ENCODE measurements at places on chromosomes 4 and X.

GRCh38 chrX:16687514-16687913, 25.0 kb downstream of the CTPS2 start:
- DNase-seq, result no peak

DNA sequence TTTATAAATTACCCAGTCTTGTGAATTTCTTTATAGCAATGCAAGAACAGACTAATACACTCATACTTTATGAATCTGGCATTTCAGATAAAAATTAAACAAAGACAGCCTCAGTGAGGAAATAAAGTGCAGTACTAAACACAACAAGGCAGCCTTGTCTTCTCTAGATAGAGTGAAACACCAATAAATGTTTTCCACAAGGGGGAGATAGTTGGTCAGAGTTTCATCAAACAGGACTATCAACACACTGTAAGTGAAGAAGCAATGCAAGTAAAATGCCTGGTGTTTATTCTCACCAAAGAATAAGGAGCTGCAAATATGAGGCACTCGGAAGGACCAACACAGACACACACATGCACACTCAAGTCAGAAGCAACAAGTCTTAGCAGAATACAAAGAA, 62.8 kb downstream of the FAM9B start:
- no peak for DNase-seq

GRCh38 chr4:152937336-152938236, 1.5 kb downstream of the FHDC1 start:
- DNase-seq, result peak; percentile 38

- DNase-seq, result no peak
Observed at GRCh38 chr4:56976837-56977320, 527 bp downstream of the NOA1 start.

DNA sequence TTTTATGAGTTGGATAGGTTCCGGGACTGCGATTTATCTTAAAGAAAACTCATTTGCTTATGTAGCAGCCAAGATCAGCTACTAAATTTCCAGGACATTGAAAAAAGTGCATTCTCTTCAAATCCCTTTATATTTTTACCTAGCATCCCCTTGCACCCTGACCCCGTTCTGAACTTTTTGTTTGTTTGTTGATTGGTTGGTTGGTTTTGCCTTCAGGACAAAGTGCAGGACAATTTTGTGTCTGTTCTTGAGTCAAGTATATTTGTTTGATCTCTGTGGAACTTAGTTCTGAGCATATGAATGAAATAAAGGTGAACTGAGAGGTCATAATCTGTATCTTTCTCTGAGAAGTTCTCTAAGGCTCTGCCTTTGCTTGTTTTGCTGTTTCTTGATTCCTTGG, 12.8 kb upstream of the TAPT1 start:
- no peak for DNase-seq

- no peak for DNase-seq
Observed at GRCh38 chrX:12741416-12741815, 49.8 kb upstream of the PRPS2 start.

GRCh38 chrX:28552322-28552721, 34.9 kb upstream of the IL1RAPL1 start:
- DNase-seq, result no peak

DNA sequence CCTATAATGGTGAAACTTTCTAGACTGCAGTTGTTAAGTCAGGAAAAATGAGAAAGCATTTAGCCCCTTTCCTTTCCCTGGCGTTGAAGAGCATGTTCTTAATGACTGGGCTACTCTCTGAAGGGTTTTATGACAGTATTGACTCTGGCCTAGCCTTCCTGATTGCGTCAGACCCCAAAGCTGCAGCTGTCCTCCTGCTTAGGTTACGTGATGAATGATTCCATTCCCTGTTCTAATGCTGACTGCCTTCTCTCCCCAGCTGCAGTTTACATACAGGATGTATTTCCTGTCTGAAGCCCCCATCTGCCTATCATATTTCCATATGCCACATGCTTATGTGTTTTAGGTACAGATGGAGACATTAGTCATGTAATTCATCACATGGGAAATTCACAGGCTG, 105.8 kb upstream of the EGFL6 start:
- peak; percentile 3 for DNase-seq

- DNase-seq, result no peak
Observed at GRCh38 chr4:85722807-85723206, 247.9 kb downstream of the ARHGAP24 start.

DNA sequence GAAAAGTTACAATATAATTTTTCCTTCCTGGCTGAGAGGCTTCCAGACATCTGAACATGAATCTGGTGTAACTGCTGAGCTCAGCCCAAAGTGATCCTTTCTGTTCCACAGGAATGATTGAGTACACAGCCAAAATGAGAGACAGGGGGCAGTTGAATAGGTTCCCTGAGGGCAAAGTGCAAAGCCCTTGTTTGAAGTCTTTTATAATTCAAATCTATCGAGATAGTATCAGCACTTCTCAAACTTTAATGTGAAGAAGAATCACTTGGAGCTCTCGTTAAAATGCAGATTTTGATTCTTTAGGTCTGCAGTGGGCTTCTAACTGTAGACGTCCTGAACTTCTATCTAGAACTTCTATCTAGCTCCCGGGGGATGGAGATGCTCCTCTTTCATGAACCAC, 54.4 kb upstream of the BMP2K start:
- DNase-seq, result no peak

- DNase-seq, result no peak
Observed at GRCh38 chr4:3369781-3370674, 71.7 kb upstream of the HGFAC start.

- DNase-seq, result no peak
Observed at GRCh38 chr4:177485528-177485927, 43.3 kb upstream of the AGA start.

- no peak for DNase-seq
Observed at GRCh38 chr4:58275856-58276255, 1165.7 kb upstream of the IGFBP7 start.

DNA sequence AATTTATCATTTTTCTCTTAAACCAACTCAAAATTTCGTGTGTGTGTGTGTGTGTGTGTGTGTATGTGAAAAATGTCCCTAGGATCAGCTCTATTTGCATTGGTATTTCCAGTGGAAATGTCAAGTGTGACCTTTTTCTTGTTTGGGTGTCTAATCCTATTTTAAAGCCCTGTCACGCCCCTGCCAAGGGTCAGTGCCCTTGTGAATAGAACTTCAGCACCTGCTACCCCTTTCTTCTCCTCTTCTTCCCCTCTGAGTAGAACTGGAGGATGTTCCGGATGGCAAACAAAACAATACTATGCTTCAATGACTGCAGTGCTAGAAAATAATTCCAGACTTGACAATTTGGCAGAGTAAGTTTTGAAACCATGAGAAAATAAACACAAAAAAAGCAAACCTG, 67.3 kb downstream of the SPRY1 start:
- no peak for DNase-seq

DNA sequence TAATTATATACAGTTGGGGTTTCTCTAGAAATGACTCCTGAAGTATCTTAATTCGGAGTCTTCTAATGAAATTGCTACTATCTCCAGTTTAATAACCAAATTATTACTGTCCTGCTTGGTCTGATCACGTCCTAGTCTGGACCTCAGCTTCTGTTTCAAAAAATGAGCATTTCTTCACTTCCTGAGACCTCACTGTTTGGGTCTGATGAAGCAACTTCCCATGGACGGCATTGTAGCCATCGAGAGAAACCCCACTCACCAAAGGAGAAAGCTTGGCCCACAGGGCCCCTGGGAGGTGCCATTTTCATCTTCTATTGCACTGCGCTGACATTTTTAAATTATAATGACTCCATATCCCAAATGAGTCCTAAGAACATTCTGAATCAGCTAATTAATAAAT, 178.0 kb downstream of the MGST2 start:
- no peak for DNase-seq

DNA sequence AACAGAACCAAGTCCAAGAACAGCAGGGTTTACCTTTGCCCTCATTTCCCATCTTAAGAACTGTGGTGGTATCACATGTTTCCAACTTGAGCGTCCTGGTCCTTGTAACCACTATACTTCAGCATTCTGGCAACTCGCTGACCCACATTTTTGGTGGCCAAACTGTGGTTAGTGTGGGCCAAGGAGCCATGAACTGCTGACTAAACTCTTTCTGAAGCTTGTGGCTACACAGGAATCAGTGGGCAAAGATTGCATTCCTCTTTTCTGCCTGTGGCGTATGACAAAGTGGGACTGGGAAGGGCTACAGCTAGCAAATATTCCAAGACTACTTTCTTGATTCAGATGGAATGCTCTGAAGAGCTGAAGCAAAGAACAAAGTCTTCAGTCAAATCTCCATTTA, 106.3 kb upstream of the MID1 start:
- DNase-seq, result no peak

DNA sequence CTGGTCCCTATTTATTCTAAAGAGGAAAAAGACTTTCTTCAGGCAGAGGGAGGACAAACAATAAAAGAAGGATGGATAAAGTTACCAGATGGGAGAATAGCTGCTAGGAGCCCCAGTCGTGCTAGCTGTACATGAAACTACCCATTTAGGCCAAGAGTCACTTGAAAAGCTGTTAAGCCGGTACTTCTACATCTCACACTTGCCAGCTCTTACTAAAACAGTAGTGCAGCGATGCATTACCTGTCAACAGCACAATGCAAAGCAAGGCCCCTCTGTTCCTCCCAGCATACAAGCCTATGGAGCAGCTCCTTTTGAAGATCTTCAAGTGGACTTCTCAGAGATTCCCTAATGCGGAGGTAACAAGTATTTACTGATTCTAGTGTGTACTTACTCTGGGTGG, 1138.8 kb downstream of the ARAP2 start:
- no peak for DNase-seq

- DNase-seq, result no peak
Observed at GRCh38 chr4:173652283-173652931, 122.4 kb upstream of the HAND2 start.

DNA sequence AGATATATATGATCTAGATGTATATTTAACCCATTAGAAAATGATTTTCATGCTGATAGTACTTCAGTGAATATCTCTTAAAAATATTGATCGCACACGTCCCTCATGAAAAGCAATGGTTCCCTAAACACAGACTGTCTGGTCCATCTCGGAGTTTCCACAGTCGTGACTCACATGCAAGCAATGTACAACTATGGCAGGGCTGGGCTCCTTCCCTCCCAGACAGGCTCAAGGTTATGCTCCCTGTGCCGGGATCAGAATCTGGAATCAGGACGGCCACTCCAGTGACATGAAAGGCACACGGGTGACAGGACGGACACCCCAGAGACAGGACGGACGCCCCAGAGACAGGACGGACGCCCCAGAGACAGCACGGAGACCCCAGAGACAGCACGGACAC, 40.2 kb upstream of the PPP2R3B start:
- DNase-seq, result no peak

DNA sequence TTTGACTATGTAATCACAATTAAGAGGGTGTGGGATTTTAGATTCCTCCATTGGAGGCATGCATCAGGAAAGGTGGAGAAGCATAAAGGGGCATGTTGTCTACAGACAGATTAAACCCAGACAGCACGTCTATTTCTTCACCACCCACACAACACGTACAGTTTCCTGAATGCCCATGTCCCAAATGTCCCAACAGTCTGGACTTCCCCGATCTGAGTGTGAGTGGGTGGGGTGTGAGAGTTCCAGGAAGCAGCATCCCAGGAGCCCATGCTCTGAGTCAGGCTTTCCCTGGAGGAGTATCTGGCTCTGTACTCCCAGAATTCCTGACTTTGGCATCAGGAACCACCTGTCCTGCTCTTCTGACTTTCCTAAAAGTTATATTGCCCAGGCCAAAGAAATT, 30.8 kb upstream of the NDP start:
- no peak for DNase-seq

- DNase-seq, result no peak
Observed at GRCh38 chr4:184453365-184454160, 20.8 kb downstream of the IRF2 start.

GRCh38 chrX:71111141-71111843, at the start of gene IL2RG:
Gene IL2RG (minus strand): TSS chrX:71111577. CDS start chrX:71111539, 38 bp downstream.
- no peak for DNase-seq

- no peak for DNase-seq
Observed at GRCh38 chr4:73161527-73162185, 92.1 kb upstream of the COX18 start.

DNA sequence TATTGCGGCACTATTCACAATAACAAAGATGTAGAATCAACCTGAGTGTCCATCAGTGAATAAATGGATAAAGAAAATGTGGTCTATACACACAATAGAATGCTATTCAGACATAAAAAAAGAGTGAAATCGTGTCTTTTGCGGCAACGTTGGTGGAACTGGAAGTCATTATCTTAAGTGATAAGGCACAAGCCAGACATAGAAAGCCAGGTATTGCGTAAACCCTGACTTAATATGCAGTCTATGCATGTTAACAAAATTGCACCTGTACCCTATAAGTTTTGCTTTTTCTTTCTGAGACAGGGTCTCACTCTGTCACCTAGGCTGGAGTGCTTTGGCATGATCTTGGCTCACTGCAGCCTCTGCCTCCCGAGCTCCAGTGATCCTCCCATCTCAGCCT, 28.6 kb downstream of the KIAA0232 start:
- no peak for DNase-seq

- DNase-seq, result no peak
Observed at GRCh38 chr4:149719806-149720205, 95.8 kb downstream of the IQCM start.

GRCh38 chr4:186258216-186258811, 7.7 kb upstream of the F11 start:
- no peak for DNase-seq

- DNase-seq, result no peak
Observed at GRCh38 chr4:82851885-82852750, 38.8 kb downstream of the SEC31A start.

DNA sequence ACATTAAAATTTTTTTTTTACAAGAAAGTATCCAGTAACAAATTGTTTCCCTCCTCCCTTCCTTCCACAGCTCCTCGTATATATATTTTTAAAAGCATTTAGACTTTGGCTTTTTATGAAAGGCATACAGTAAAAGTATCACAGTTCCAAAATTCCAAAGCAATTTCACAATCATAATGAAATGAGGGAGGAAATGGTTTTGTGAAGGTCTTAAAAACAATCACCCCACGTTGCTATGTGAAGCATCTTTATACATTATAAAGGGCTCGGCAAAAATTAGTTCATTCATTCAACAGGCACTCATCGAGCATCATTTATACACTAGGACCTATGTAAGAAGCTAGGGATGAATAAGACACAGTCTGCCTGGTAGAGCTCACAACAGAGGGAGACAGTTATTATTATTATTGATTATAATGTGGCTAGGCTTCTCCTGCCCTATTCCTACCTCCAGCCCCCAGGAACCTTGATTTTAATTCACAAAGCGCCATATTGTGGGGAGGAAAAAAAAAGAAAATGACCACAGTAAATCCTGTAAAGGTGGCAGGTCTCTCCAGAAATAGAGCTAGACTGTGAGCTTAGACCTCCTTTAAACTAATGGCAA, 239.9 kb downstream of the MAML3 start:
- no peak for DNase-seq

DNA sequence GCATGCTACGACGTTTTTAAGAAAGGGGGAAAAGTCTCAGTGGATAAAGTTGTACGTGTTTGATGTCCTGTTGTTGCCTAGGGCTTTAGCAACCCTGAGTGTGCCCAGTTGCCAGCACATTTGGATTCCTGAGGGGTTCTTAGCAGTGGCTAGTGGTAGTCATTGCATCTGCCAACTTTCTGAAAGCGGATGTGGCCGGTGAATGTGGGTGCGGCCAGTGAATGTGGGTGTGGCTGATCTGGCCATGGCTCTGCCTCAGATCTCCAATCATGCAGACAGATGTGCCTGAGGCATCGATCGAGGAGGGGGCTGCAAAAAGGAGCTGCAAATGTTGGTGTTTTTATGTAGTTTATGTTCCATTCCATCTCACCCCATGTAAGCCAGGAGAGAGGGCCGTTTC, 41.5 kb upstream of the FAT1 start:
- no peak for DNase-seq

Measured in HuH-7.5 (cell line).